ENCODE measurements at places on chromosomes 2 and 18.

- DNase-seq: no peak
Measured at GRCh38 chr18:32775628-32776027, 2.8 kb upstream of the KLHL14 start.

DNA sequence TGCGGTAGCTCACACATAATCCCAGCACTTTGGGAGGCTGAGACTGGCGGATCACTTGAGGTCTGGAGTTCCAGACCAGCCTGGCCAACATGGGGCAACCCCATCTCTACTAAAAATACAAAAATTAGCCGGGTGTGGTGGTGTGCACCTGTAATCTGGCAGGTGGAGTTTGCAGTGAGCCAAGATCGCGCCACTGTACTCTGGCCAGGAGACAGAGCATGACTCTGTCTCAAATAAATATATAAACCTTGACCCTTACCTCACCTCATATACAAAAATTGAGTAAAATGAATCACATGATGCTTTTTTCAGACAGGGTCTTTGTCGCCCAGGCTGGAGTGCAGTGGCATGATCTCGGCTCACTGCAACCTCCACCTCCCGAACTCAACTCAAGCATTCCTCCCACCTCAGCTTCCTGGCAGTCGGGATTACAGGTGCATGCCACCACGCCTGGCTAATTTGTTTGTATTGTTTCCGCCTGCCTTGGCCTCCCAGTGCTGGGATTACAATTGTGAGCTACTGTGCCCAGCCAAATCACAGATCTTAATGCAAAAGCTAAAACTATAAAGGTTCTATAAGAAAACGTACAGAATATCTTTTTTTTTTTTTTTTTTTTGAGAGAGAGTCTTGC is 25.3 kb downstream of the XPO1 start:
- DNase-seq: no peak

DNA sequence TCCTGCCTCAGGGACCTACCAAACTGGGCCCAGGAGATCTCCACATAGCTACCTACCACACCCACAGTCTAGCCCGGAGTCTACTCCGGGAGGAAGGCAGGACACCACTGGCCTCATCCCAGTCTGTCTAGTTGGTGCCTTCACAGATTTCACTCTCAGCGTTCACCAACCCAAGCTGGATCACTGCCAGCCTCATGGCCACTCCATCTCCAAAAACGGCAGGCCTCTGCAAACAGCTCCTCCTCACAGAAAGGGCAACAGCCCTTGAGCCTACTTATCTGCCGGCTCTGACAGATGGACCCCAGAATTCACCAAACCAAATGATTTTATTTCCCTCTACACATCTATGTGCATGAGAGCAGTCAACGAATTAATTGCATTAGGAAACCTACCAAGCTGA is 61.3 kb downstream of the NCKAP5 start:
- DNase-seq: no peak

- peak; percentile 92 for DNase-seq
Measured at GRCh38 chr2:43131051-43131889, 95.1 kb downstream of the ZFP36L2 start.

DNA sequence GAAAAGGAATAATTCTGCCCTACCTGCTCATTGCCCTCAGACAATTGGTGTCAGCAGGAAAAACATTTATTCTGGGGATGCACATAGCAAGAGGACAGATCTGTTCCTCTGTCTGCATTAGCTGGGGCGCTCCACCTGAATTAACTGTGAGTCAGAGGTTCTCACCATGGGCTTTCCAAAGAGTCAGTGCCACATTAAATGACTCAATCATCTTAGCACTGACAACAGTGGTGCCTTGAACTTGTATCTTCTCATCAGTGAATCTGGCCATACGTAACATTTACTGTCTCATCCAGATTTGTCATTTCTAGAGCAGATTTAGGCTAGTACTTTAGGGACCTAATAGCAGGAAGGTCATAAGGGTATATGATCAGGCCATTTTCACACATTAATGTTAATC is 358.1 kb upstream of the CRIM1 start:
- DNase-seq: no peak

DNA sequence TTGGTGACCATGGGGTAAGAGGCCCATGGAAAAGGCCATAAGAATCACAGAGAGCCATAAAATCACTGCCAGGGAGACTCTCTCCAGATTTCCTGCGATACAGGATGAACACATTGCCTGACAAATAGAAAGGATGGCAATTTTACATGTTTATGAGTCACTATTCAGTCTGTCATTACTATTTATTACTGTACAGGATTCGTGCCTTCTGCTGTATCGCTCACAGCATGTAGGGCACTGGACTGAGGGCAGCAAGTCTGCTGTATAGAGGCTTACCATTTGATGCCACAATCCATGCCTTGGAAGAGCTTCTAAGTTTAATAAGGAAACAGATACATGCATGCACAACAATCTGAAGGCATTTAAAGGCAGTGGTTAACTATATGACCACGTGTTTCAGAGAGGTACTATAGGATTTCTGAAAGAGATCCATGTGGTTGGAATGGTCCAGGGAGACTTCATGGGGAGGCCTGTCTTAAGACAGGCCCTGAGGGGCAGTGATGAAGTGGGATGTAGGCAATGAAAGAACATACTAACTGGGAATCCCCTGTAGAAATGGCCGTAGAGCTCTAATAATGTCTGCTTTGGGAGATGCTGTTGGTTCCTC is 702.4 kb upstream of the RAB6C start:
- no peak for DNase-seq

GRCh38 chr2:199216253-199216652 is 241.5 kb downstream of the SATB2 start:
- no peak for DNase-seq

GRCh38 chr2:197908990-197909776 is 104.8 kb downstream of the PLCL1 start:
- DNase-seq: peak; percentile 91

DNA sequence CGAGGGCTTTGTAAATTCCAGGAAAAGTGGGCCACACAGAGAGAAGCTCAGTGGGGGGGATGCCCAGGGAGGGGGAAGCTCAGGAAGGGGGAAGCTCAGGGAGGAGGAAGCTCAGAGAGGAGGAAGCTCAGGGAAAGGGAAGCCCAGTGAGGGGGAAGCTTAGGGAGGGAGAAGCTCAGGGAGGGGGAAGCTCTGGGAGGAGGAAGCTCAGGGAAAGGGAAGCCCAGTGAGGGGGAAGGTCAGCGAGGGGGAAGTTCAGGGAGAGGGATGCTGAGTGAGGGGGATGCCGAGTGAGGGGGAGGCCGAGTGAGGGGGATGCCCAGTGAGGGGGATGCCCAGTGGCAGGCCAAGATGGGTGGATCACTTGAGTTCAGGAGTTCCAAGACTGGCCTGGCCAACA is 821 bp upstream of the CHRNG start:
- no peak for DNase-seq

- no peak for DNase-seq
Measured at GRCh38 chr2:8544171-8544785, 137.6 kb upstream of the ID2 start.

DNA sequence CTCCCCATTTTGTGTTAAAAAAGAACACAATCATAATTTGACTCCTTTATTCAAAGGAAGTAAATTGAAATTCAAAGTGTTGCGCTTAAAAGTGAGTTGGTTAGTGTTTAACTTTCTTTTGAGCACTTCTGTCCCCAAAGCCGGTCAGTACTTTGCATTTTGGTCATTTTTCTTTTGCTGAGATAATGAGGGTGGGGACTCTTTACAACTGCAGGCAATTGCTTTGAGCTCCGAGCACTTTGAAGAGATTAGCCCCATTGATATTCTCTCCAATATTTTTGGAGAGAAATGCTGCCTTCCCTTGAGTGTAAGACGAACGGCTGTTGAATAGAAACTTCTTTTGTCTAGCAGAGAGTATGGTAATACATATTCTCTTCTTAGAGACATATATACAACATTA is 241.6 kb upstream of the VWC2L start:
- no peak for DNase-seq

DNA sequence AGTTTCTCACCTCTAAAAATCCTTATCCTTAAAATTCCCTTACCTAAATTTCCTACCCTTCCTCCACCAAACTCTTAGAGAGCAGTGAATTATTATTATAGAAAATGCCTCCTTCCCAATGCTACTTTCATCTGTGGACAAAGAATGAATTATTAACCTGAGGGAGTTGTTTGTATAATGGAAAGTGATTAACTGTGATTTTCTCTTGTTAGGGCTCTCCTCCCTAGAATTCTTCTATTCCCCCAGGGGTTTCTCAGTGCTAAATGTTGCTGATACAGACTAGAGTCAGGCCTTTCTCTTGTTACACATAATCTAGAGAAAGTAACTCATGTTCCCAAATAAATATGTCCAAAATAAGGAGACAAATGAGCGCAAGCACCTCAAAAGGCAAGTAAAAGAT is 23.3 kb downstream of the EPB41L5 start:
- no peak for DNase-seq

DNA sequence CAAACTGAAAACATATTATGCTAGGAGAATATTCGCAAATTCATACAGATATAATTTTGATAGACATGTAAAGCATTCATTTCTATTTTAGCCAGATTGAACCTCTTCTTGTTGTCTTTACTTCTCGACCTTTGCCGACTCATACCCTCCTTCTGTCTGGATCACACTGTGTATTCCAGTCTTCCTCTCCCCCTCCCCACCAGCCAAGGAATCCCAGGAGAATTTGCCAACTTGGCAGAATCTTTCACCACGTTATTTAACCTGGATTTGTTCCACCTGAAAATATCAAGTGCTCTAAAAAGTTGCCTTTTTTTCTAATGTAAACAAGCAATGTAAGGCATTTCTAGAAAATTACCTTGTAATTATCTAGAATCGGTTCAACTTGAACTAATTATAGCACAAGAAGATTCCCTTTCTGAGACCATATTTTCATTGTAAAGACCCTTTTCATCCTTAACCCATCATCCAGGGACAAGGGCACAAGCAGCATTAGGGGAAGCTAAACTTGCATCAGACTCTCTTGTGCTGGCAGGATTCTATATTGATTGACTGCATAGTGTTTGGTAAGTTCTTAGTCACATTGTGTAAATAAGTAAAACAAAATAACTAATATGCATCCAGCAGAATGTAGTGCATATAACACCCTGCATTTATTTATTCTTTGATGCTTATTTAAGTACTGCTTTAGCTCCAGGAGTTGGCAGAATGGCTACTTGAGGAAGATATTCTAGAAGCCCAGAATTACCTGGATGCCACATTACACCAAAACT is 1328.7 kb upstream of the NXPH2 start:
- no peak for DNase-seq

DNA sequence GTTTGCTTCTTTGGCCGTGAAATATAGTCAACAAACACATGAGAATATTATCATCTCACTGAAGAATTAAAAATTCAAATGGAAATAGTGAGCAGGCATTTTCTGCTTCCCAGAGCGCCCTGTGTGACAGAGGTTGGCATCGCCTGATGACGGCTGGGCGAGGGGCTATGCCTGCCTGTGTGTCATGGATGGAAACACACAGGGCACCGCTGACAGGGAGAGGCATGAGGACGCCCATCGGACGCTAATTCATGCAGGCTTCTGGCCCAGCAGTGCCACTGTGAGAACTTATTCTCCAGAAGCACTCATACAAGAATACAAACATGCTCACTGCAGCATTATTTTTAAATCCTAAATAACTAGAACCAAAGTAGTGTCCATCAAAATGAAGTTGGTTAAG is 61.4 kb upstream of the OTOS start:
- DNase-seq: no peak

DNA sequence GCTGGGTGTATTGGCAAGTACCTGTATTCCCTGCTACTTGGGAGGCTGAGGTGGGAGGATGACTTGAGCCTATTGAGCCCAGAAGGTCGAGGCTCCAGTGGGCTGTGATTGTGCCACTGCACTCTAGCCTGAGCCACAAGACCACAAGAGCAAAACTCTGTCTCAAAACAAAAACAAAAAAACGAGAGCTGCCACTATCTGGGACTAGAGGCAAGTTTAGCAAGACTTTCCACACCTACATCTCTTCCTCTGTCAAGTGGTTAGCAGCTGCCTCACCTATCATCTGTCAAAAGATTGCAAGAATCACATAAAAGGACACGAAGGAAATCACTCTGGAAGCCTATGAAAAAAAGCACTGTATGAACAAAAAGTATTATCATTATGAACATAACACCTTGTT is 55.2 kb upstream of the RIOK3 start:
- no peak for DNase-seq

DNA sequence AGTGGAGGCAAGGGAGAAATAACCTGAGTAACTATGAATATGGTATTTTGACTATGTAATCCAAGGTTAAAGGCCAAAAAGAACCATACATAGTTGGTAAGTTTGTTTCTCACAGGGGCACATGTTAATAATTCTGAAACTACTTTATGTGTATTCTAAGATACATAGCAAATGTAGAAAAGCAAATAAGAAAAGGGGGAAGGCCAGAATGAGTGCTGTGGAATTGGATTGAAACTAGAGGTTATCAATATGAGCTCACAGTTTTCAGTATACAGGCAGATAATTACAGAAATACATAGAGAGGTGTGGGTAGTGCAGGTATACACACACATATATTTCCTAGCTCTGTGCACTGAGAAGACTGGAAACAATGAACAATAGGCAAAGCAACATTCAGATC is 13.7 kb downstream of the INO80C start:
- no peak for DNase-seq

DNA sequence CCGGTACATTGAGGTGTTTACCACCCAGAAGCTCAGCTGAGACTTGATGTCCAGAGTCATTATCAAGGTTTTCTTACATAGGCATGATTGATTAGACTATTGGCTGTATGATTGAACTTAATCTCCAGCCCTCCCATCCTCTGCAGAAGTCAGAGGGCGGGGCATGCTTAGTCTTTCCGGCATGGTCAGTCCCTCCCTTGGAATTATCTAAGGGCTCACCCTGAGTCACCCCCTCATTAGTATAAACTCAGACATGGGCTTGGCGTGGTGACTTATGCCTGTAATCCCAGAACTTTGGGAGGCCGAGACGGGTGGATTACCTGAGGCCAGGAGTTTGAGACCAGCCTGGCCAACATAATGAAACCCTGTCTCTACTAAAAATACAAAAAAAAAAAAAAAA is 243.9 kb downstream of the VAPA start:
- no peak for DNase-seq

DNA sequence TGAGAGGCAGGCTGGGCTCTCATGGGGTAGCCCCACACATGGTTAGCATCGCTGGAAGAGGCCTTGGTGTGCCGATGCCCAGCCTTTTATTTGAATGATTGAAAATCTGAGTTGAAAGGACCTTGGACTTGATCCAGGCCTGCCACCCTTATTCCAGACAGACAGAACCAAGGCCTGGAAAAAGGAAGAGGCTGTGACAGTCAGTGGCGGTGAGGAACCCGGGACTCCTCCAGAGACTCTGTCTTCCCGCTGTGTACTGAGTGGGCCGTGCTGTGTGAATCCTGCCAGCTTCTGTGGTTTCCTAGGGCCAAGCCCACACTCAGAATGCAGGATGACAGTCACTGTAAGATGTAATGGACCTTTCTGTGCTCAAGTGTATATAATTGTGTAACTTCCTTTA is 218.5 kb downstream of the LDLRAD4 start:
- DNase-seq: no peak

- no peak for DNase-seq
Measured at GRCh38 chr18:6495536-6495935, 80.8 kb upstream of the L3MBTL4 start.

Data from EH (cell line).